ENCODE measurements at places on chromosomes 2 and 18.
A peak's percentile ranks its signal among the peaks of the same experiment; 100 is the strongest.

DNA sequence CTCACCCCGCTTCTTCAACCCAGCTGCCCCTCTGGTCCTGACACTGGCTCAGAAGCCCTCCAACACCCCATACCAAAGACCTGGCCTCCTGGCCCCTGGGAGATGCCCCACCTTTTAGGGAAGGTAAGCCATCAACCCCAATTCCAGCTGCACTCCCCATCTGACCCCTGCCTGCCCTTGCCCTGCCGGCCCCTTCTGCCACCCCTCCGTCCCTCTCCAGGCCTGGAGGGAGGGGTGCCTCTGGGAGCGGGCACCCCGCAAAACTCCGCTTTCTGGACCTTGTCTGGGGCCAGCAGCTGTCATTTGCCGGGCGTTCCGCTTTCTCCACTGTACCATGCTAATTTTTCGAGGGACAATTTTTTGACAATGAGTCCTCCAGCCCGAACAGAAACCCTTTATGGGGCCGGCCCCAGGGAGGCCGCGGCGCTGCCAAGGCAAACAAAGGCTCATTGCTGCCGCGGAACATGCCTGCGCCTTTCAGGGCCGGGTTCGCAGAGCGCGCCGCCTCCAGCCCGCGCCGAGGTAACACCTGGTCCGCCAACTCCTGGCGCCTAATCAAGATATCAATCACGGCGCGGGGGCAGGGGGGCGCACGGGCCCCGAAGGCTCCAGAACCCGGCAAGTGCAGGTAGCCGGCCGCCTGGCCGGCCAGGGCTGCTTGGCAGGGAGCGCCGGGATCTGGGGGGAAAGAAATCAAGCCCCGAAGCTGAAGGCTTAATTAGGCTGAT, 96.0 kb downstream of the INHBB start:
- no peaks in the 10 kb centered on the region for H3K36me3 ChIP-seq
- H3K4me3 ChIP-seq = peak overlapping the region; percentile 81
- no peak overlapping the region for H3K27ac ChIP-seq
- peaks cover 41% of the 10 kb centered on the region for H3K4me1 ChIP-seq
- peak; percentile 60 for DNase-seq

DNA sequence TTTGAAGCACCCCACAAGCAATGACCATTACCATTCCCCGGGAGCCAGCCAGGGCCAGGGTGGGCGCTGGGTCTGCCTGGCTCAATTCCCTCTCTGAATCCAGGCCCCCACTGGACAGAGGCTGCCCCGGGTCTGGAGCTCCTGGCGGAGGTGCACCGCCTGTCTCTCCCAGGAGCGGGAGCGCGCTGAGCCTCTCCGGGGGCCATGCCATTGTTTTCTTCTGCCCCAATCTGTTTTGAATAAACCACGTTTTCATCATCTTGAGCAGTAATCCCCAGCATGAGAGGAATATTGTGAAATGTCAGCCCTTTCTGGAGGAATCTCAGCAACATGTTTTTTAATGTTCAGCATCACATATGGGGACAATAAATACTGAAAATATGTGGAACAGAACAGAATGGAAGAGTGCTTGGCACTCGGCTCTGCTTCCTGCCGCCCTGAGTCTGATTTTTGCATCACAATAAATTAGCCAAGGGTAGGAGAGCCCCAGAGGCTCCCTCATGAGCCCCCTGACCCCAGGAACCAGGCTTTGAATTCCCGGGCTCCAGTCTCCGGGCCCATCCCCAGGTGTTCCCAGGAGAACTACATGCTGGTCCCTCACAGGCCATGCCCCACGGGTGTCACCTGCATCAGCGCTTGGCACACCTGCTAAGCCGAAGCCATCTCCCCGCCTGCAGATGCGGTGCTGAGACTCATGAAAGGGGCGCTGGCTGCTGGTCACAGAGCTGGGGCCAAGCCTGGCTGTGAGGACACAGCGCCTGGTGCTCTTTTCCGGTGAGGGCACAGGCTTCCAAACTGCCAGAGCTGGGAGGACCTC, 88.8 kb downstream of the INHBB start:
- no peak overlapping the region for H3K4me3 ChIP-seq
- H3K36me3 ChIP-seq = no peaks in the 10 kb centered on the region
- peaks cover 80% of the 10 kb centered on the region for H3K27me3 ChIP-seq
- H3K27ac ChIP-seq = no peak overlapping the region
- no peak for DNase-seq

DNA sequence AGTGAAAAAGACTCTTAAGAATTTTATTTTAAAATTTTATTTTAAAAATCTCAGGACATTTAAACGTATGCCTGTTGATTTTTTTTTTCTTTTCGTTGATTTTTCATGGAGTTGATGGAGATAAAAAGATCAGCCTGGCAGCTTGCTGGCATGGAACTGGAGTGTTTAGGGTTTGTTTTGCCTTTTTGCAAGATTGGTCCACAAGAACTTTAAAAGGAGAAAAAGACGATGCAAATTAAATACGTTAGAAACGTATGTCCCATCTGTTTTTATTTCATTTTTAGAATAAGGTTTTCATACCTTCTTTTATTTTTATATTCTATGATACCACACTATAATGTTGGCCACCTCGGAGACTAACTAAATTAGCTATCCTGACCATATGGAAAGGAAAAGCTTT, 254.9 kb downstream of the ARHGAP15 start:
- H3K4me3 ChIP-seq = no peak overlapping the region
- no peak for DNase-seq
- peaks cover 3% of the 10 kb centered on the region for H3K27me3 ChIP-seq
- H3K4me1 ChIP-seq = peaks cover 11% of the 10 kb centered on the region

GRCh38 chr2:176146101-176146500, 5.2 kb upstream of the HOXD4 start:
- peaks cover 75% of the 10 kb centered on the region for H3K4me1 ChIP-seq
- peak overlapping the region; percentile 100 for H3K4me3 ChIP-seq
- no peak for DNase-seq

GRCh38 chr2:131417886-131418285, 53.9 kb upstream of the RAB6D start:
- H3K4me1 ChIP-seq = peaks cover 21% of the 10 kb centered on the region
- H3K4me3 ChIP-seq = no peak overlapping the region
- no peak for DNase-seq
- no peak overlapping the region for H3K27ac ChIP-seq

- peaks cover 68% of the 10 kb centered on the region for H3K4me1 ChIP-seq
- peak overlapping the region; percentile 64 for H3K4me3 ChIP-seq
- H3K27ac ChIP-seq = peak overlapping the region; percentile 95
- H3K36me3 ChIP-seq = peaks cover 53% of the 10 kb centered on the region
- peak; percentile 29 for DNase-seq
- H3K27me3 ChIP-seq = peaks cover 2% of the 10 kb centered on the region
Observed at GRCh38 chr18:26479065-26479680, 69.2 kb downstream of the KCTD1 start.

DNA sequence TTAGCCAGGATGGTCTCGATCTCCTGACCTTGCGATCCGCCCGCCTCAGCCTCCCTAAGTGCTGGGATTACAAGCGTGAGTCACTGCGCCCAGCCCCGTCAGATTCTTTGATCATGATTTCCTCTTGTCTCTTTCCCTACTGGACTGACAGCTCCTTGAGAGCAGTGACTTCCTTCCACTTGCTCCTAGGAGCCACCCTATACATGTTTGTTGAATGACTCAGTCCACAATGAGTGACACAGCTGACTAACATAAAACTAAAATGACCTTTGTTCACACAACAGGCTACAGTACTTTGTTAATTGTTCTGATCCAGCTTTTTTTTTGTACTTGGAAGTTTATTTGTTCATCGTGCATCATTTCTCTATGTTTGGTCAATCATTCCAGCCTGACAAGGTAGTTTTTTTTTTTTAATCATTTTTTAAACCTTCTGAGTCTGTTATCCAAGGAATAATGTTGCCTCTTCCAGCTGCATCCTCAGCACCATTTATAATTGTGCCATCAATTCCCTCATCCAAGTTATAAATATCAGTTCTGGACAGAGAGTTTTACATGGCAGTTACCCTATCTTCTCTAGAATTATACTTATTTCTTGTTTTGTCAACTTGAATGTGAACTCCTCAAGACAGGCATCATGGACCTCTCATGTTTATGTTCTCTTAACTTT, 42.9 kb upstream of the TUBA3E start:
- DNase-seq = no peak
- no peak overlapping the region for H3K27ac ChIP-seq
- H3K4me1 ChIP-seq = no peaks in the 10 kb centered on the region
- H3K36me3 ChIP-seq = no peaks in the 10 kb centered on the region
- H3K27me3 ChIP-seq = peaks cover 15% of the 10 kb centered on the region
- H3K4me3 ChIP-seq = no peak overlapping the region

DNA sequence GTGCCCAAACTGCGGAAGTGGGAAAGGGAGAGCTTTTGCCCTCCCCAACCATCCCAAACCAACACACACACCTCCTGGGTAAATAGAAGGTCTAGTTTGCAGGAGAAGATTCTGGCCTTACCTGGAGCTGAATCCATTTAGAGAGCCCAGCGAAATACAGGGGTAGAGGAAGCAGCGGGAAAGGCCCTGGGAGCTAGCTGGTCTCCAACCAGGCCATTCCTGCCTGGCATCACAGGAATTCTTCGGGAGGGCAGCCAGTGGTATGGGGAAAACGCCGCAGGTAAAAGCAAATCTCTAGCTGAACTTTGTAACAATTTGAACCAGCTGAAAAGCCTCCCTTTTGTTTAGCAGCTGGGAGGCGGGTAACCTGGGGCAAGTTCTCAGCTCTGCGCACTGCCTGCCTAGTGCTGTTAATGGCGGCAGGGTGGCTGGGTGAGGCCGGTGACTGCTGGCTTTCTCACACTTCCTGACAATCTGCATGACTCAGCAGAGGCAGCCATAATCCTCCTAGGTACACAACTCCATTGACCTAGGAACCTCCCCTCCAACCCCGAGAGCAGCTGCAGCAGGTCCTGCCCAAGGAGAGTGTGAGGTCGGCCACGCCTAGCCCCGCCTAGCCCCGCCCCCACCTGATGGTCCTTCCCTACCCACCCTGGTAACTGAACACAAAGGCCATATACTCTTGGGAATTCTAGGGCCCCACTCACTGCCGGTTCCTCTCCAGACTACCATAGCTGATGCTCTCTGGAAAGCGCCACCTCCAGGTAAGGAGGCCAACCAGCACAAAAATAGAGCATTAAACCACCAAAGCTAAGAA, 483.8 kb upstream of the REG3G start:
- H3K27me3 ChIP-seq = no peaks in the 10 kb centered on the region
- no peaks in the 10 kb centered on the region for H3K36me3 ChIP-seq
- DNase-seq = no peak

DNA sequence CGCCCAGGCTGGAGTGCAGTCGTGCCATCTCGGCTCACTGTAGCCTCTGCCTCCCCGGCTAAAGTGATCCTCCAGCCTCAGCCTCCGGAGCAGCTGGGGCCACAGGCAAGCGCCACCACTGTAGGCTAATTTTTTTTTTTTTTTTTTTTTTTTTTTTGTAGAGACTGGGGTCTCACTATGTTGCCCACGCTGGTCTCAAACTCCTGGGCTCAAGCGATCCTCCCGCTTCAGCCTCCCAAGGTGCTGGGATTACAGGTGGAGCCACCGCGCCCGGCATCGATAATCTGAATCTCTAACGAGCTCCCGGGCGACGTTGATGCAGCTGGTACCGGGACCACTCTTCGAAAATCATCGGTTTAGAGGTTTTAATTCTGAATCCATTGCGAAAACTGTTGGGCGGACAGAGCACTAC, 520 bp upstream of the CYP20A1 start:
- H3K36me3 ChIP-seq = peaks cover 30% of the 10 kb centered on the region
- peak overlapping the region; percentile 92 for H3K4me3 ChIP-seq
- DNase-seq = no peak

DNA sequence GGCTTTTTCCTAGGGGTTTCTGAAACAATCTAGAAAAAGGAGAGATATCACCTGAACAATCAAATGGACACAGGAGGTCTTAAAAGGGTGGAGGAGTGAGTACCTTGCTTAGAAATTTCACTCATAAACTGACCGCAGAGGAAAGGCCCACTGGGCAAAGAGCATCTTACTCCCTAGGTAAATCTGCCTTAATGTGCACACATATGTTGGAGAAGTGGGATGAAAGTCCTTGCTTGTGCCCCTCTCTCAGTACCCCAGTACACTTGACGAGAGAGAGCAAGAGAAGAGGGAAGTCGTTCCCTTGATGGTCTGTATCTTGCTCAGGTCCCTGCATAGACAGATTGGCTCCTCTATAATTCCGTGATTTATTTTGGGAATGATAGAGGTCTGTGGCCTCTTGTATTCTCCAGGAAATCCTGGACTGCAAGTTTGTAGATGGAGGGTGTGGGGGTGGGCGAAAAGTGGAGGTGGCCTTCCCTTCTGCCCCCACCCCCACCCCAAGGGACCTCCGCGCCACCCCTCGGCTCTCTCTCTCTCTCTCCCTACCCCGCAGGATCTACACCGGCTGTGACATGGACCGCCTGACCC, 6.8 kb downstream of the TBR1 start:
- H3K27ac ChIP-seq = no peak overlapping the region
- H3K36me3 ChIP-seq = no peaks in the 10 kb centered on the region
- DNase-seq = peak; percentile 3
- peak overlapping the region; percentile 67 for H3K4me3 ChIP-seq
- peaks cover 100% of the 10 kb centered on the region for H3K27me3 ChIP-seq

Data from nephron progenitor cell (in vitro differentiated cells).